ENCODE measurements at places on chromosomes 5 and 9. TPM values are rescaled to one million over a fixed set of nuclear protein-coding genes. Genes with fewer than 3 reads are reported as not detected.

The FAXDC2 gene
- not detected for total RNA-seq

The MSANTD3 gene
- 13.8 TPM for total RNA-seq

The IFNA21 gene
- not detected for total RNA-seq

The CRB2 gene
- 2.4 TPM for total RNA-seq

The CDX1 gene
- not detected for total RNA-seq

The SGTB gene
- 7.3 TPM for total RNA-seq

The LCN9 gene
- not detected for total RNA-seq

The GPX8 gene
- total RNA-seq, result not detected

All from B cell (primary cell).